M059J (cell line): ENCODE measurements at places on chromosomes 3 and 15.

GRCh38 chr3:124768812-124769211 lies 38.6 kb downstream of the UMPS start:
- DNase-seq = peak; percentile 51

DNA sequence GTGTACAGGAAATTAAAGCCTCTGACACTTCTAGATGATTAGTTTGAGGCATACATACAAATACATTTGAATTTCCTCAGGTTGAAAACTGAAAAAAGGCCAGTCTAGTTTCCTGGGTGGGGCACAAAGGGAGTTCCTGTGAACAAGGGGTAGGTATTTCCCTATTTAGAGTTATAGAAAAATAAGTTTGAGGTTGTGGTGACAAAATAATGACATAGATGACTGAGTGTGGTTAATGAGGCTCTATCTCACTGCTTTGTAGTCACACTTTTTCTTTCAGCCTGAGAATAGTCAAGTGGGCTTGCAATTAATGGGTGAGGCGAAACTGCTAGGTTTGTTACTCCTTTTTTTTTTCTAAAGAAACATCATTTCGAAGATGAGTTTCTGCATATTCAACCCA lies 4.3 kb downstream of the SLCO3A1 start:
- DNase-seq = no peak

GRCh38 chr3:187130346-187131066 lies 8.8 kb downstream of the RPL39L start:
- DNase-seq = peak; percentile 87

DNA sequence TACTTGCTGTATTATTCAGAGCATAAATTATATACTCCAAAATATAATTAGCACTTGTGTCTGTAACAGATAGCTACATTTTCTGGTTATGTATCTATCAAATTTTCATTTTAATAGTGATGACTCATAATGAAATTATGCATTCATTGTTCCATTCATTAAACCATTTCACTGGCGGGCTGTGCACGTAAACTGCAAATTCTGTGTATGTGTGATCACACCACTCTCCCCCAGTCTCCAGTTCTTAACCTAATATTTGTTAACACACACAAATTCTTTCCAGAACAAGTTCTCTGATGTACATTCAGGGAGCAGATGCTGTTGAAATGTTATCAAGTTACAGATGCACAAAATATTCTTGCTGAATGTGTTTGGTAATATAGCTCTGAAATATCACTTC lies 3.8 kb upstream of the KCNMB2 start:
- peak; percentile 58 for DNase-seq

DNA sequence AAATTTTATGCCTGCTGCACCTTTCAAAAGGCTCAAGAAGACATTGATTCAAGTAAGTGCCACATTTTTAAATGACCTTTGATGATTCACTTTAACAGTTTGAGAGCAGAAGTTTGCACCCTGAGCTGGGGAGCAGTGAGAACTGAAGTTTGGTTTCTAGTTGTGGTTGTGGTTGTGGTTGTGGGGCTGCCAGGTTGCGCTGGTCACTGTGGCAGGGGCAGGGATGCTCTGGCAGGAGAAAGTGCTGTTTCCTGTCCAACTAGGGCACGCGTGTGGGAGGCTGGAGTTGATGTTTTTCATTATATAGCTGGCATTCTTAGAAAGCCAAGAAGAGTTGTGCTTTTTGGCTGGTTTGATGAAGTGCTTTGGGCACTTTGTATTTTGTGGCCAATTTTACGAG lies 339.7 kb upstream of the NR2F2 start:
- peak; percentile 47 for DNase-seq

GRCh38 chr3:152243301-152243711 lies 25.4 kb upstream of the MBNL1 start:
- DNase-seq = no peak

- DNase-seq = no peak
These were observed 4.0 kb downstream of the PSMD6 start for GRCh38 chr3:64019271-64019670.

DNA sequence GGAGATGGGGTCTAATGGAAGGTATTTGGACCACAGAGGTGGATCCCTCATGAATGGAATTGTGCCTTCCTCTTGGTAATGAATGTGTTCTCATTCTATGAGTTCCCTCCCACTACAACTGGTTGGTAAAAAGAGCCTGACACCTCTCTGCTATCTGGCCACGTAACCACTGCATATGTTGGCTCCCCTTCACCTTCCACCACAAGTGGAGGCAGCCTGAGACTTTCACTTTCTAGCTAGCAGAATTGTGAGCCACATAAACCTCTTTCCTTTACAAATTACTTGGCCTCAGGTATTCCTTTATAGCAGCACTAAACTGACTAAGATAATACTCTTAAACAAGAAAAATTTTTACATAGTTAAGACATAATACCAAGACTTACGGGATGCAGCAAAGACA lies 155.3 kb downstream of the NR1I2 start:
- DNase-seq = peak; percentile 37

DNA sequence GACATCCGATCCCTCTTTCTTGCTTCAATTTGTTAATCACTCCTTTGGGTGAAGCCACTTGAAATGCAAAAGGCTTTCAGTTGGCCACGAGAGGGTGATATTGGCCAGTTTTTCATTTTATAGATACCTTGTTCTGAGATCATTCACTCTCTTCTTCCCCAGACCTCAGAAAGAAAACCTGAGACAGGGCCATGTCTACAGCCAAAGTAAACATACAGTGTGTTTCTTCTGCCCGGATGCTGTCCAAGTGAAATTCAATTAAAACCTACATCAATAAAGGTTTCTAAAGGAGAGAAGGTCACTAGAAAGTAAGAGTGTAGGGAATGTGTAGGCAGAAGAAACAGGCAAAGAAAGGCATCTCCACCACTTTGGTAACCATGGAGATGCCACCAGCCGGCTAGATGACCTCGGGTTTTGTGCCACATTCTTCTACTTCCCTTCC lies 39.5 kb upstream of the FMN1 start:
- peak; percentile 68 for DNase-seq

DNA sequence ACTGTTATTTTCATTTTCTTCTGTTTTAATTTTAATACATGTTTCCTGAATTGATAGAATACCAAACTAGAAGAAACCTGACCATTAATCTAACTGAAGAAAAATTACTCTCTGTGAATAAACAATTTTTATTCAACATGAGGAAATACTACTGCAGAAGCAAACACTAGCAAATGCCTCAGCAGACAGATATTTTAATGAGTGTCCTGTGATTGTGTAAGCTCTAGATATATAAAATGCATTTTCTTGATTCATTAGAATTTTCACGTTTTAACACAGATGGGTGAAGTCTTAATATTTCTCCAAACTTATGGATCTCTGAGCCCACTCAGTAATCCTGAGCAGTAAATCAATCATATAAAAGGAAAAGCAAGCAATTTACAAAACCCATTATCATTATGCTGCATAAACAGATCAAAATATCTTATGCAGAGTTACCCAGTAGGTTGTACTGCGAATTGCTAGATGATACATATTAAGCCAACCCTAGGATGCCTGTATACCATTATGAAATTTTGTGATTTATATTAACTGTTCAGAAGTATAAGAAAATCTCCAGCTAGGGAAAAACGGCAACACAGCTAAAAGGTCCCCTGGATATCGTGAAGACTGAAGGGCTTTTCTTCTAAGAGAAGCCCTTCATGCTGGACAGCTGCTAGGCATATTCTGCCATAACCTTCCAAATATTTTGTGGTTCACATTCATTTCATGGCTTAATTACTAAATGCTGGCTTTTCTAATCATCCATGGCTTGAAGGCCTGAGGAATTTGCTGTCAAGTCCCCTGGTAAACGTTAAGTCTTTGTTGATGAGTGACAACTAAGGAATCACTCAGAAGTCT lies 157.7 kb upstream of the TGFBR2 start:
- DNase-seq = no peak

GRCh38 chr15:93026380-93026817 lies 62.6 kb downstream of the RGMA start:
- DNase-seq = no peak

GRCh38 chr3:33799202-33799551 lies 747 bp downstream of the PDCD6IP start:
- DNase-seq = no peak

DNA sequence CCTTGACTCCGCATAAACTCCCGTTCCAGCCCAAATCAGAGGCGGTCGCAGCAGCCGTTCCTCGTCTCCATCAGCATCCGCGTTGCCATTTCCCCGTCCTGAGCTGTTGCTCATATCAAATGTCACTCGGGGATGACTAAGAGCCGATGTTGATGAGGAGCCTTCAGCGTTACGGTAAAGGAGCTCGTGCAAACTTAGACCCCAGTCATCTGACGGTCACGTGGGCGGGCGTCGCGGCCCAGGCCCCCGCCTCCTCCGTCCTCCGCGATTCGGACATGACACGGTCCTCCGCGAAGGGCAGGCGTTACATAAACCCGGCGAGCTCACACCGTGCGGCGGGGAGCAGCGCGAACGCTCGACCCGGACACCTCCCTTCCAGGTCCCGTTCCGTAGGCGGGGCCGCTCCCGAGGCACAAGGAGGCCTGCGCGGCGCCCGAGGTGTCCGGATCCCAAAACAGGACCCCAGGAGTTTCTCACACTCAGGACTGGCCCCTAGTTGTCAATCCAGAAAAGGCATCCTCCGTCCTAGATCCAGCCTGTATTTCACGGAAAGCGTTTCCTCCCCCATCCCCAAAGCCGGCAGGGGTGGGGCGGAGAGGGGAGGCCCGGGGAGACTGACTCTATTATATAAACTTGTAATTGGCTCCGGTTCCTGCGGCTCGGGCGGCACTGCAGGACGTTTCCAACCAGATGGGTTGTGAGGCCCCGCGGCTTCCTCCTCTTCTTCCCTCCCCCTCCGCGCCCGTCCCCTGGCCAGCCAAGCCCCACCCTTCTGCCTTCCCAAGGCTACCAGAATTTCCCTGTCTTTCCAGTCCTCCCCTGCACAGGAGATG lies 100.0 kb upstream of the IGF1R start:
- DNase-seq = peak; percentile 74

DNA sequence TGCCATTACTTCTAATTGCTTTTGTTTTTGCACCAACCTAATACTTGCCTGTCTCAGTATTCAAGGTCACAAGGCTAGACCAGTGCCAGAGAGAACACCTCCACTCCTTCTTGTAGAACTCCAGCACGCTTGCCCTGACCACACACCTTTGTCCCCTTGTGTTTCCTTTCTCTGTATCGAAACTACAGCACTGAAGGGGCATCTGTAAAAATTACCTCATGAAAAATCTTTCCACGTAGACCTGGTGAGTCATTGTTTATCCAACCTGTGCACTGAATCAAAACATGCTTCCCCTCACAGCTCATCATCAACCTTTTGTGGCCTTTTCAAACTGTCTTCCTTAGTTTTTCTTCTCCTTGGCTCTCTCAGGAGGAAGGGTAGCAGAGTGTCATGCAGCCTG lies 259.5 kb downstream of the THRB start:
- DNase-seq = peak; percentile 65

- DNase-seq = peak; percentile 65
These were observed 14.8 kb downstream of the ARNT2 start for GRCh38 chr15:80418892-80419537.

DNA sequence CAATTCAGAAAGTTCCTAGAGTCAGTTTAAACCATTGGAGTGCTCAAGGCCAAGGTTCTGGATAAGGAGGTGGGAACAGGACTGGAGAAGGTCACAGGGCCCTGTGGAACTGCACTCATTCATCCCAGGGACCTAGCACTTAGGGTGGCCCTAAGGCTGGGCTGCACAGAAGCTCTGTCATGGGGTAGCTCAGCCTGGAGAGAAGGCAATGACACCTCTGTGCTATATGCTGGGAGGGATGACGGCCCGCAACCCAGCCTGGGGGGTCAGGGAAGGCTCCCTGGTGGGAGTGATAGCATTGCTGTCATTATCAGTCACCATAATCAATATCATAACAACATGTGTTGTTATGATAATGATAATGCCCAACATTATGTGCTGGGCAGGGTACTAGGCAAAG lies 13.4 kb downstream of the RBP1 start:
- no peak for DNase-seq

DNA sequence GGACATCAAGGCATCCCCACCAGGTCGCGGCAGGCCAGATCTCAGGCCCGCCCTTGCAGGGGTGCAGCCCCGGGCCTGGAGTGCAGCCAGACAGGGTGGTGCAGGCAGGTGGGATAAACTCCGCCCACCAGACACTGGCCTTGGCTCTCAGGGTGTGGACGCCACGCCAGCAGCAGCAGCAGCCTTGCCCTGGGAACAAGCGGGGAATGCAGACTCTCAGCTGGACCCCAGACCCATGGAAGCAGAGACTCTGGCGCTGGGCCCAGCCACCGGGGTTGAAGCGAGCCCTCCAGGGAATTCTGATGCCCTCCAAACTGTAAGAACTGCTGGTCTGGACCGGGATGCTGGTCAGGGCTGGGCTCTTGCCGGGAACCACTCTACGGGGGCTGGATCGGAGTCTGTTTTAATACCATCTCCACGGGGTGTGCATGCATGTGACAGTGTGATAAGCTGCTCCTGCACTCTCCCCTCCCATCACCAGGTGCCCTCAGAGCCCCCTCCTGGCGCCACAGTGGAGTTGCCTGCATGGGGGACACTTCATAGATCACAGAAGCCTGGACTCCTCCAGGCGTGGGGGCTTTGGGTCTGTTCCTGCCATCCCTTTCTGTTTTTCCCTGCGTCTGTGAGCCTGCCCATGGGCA lies 142.7 kb downstream of the NSMCE3 start:
- no peak for DNase-seq

GRCh38 chr3:30501526-30501925 lies 104.9 kb upstream of the TGFBR2 start:
- DNase-seq = no peak

DNA sequence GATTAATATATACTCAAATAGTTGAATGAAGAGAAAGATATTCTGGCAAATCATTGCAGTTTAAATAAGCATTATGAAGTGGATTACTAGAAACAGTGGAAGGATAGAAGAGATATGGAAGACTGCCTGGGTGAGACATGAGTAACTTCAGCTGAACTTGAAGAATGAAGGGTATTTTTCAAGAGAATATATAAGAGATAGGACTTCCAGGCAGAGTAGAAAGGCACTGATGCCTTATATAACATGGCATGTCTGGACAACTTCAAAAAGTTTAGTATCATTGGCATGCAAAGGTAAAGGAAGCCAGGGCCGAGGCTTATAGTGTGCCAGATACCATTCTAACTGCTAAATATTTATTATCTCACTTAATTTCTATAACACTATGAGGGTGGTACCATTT lies 126.5 kb upstream of the SLC7A14 start:
- no peak for DNase-seq

DNA sequence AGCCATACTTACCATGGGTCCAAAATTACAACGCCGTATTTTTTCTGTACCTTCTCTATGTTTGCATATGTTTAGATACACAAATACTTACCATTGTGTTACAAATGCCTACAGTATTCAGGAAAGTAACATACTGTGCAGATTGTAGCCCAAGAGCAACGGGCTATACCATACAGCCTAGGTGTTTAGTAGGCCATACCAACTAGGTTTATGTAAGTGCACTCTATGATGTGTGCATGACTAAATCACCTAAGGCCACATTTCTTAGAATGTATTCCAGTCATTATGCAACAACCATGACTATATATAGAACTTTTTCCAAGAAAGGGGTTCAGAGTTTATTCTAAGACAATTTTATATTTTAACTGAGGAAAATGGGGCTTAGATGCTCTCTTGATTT lies 411.7 kb downstream of the MAGI1 start:
- no peak for DNase-seq
